ENCODE measurements at places on chromosomes 12 and 14.

DNA sequence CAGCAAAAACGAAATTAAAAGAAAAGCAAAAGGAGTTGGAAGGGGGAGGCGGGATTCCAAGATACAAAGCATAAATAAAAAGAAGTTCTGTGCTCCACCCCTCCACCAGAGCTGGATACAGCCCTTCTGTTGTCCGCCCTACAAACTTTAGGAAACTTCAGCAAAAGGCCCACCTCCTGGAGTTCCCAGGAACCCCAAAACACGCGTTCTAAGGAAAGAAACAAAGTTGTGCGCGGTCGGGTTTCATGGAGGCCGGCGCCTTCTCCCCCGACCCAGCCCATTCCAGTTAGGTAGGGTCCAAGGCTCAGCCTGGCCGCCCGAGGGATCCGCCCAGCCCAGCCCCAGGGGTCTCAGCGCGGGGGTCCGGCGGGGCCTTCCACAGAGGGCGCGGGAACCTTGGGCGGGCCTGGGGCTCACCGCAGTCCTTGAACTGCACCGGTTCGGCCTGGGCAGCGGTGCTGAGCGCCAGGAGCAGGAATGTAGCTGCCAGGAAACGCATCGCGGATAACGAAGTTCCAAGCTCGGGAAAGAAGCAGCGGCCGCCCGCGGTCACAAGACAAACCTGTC lies at the start of gene NPC2:
TSS of gene NPC2 (minus strand) at position 530 of the 567 bp plus-strand sequence. CDS start at position 499, 31 bp downstream.
- no peak for DNase-seq

DNA sequence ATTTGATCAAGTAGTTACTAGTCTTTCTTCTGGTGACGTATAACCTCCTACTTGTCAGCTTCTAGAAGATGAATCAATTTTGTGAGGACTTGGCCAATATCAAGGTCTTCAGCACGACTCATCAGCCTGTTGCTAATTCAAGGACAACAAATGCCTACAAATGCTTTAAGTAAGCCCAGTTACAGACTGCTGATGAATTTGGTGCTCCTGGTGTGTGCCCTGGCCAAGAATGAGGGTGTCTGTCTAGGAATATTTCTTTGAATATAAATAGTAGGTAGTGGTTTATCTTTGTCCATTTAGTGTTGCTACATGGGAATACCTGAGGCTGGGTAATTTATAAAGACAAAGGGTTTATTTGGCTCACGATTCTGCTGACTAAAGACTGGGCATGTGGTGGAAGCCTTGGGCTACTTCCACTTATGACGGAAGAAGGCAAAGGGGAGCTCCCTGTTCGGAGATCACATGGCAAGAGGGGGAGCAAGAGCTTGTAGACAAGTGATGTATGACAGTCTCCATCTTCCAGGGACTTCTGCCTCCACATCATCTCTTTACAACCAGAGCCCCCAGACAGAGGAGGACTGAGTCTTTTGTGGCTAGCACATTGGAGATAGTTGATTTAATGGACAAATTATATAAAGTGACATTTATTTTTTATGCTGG lies 180.2 kb downstream of the CRADD start:
- DNase-seq: no peak

- no peak for DNase-seq
Observed at GRCh38 chr14:64758691-64759554, 54.7 kb downstream of the PLEKHG3 start.

- DNase-seq: no peak
Observed at GRCh38 chr14:44370727-44371126, 136.4 kb downstream of the FSCB start.

- DNase-seq: no peak
Observed at GRCh38 chr14:99740411-99740810, 52.8 kb upstream of the EML1 start.

DNA sequence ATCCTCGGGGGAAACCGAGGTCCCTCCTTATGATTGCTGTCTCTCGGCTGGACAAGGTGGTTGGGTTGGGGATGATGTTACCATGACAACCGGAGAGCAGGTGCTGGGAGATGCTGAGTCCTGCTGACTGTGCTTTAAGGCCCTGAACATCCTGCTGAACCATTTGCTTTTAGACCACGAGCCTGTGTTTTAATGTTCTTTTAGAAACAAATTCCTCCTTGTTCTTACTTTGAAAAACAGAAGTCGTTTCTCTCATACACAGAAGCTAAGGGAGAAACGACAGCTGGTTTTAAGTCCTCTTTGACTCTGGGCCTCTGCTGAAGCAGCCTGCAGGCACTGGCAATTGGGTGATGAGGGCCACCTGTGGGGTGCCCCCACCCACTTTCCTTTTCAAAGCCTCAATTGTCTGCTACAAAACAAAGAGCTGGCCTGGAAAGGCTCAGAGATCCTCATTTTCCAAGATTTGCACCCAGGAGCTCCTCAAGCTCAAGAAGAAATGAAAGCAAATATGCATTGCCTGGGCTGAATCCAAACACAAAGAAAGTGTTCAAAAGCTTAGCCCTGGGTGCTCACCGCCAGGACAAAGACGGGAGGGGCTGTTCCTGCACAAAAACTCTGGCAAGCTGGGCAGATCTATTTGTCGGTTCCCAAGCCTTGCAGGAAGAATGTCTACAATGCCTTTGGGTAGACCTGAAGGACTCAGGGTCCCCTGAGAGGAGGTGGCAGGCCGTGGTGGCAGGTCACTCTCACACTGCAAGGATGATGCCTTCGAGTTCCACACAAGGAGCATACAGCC lies 90.0 kb upstream of the CLMN start:
- DNase-seq: peak; percentile 24

GRCh38 chr12:34601689-34602088 lies 579.4 kb downstream of the ALG10 start:
- DNase-seq: no peak

- DNase-seq: no peak
Observed at GRCh38 chr12:68352067-68352466, 19.9 kb upstream of the MDM1 start.

DNA sequence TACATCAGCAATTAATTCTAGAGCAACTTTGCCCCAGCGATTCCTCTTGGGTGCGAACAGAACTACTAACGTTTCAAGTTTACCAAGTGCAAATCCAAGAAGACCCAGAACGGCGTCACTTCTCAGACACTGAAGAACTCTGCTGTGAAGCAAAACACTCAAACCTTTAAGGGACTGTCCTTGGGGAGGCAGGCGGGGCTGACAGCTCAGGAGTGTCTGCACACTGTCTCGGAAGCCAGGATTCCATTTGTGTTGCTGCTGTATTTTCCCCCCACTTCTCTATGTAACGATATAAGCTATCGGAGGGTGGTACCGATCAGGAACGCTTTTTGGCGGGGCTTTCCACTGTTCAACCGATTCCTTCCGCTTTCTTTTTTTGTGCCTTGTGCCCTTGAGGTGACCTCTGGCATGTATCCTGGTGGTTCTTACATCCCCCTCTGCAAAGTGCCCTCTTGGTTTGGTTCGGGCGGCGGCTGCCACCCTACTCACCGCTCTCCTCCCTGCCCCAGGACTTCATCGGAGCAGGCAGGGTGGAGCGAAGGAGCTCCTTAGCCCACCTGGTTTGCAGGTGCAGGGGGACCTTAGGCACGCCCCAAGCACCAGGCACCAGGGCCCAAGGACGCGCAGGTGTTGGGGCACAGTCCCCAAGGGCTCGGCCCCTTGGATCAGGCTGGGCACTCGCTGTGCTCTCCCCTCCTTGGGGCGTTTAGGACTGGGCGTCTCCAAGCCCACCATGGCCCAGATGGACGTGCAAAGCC lies 19.2 kb upstream of the MLXIP start:
- no peak for DNase-seq

DNA sequence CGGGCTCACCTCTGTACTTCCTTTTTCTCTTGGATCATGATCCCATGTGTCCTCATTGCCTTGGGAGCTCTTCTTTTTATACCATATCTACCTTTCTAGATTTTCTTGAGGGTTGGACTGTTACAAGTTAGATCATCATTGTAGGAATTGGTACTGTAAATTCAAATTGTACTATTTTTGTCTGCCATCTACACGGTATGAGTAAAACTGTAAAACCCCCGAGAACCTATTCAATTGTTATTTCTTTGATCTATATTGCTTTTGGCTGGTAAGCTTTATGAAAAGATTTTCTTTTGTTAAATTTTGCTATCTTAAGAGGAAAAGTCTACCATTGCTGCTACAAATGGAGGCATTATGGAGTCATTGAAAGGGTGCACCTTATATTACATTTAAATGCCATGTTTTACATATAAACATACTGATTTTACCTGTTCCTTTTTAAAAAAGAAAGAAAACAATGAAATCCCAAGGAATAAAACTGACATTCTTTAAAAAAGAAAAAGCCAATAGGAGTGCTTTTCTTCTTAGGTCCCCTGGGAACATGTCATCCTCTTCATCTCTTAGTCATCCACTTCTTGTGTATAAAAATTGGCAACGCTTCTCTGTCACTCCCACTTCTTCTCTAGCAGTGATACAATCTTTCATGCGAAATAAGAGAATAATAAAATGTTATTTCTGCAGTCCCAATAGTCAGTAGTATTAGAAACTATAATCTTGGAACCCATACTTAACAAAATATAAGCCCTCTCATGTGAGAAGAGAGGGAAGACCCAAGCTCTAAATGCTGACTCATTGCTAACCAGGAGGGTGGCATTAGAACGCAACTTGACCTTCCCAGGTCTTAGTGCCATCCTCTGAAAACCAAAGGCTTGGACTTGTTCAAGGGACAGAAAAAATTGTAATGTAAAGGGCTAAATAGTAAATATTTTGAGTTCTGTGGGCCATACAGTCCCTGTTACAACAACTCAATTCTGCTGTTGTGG lies 20.4 kb downstream of the RGS6 start:
- DNase-seq: no peak

DNA sequence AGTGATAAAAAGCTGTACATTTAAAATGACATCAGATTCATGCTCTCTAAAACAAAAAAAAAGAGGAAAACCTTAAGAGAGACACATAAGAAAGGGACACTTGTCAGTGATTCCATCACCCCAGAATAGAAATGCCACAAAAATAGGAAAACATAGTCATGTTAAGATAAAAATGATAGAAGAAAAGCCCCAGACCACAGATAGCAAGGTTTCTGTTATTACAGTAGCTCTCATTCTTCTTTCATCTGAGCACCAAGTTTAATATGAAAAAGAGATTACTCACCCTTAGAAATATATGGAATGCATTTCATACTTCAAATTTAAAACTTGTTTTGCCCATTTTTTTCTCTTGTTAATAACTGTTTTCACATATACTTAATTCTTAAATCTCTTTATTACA lies 217.2 kb downstream of the EGLN3 start:
- DNase-seq: no peak

- no peak for DNase-seq
Observed at GRCh38 chr12:66499000-66499399, 179.9 kb downstream of the GRIP1 start.

- no peak for DNase-seq
Observed at GRCh38 chr12:128055567-128055966, 211.4 kb upstream of the TMEM132C start.

GRCh38 chr12:62618930-62619329 lies 152.3 kb downstream of the MON2 start:
- DNase-seq: no peak

DNA sequence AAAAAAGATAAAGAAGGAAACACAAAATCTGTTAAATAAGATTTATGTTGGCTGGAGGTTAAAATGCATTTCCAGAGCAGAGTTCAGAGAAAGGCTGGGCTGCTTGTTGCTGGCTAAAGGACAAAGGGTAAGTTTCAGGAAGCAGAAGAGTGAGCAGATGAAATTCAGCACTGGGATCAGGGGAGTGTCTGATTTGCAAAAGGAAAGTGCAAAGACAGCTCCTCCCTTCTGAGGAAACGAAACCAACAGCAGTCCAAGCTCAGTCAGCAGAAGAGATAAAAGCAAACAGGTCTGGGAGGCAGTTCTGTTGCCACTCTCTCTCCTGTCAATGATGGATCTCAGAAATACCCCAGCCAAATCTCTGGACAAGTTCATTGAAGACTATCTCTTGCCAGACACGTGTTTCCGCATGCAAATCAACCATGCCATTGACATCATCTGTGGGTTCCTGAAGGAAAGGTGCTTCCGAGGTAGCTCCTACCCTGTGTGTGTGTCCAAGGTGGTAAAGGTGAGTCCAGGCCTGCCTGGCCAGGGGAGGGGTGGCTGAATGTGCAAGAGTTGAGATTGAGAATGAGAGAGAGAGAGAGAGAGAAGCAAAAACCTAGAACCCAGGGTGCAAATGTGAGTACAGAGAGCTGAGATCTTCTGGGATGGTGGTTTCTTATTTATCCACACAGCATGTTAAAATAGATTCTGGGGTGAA lies at the start of gene OAS1:
TSS of gene OAS1 (plus strand) at position 251 of the 703 bp plus-strand sequence. CDS start at position 329, 78 bp downstream.
- peak; percentile 40 for DNase-seq

- DNase-seq: no peak
Observed at GRCh38 chr12:43069768-43070221, 480.2 kb upstream of the PRICKLE1 start.

- no peak for DNase-seq
Observed at GRCh38 chr14:77187649-77188012, 6.0 kb downstream of the TMEM63C start.

DNA sequence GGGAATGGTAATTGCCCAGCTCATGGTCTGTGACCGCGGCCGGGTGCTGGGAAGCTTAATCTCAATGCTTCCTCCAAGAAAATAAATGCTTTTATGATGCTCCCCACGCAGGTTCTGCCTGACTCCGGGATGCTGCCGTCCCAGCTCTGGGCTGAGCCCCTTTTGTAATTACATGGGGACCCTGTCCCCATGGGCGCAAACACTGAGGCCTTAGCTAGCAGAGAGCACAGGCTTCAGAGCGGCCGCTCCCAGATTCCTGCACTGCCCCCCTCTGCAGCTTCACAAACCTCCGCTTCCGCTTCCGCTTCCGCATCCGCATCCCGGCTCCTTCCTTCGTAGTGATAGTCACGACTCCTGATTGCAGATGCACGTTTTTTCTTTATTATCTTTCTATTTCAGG lies 129.5 kb downstream of the KIF26A start:
- no peak for DNase-seq

DNA sequence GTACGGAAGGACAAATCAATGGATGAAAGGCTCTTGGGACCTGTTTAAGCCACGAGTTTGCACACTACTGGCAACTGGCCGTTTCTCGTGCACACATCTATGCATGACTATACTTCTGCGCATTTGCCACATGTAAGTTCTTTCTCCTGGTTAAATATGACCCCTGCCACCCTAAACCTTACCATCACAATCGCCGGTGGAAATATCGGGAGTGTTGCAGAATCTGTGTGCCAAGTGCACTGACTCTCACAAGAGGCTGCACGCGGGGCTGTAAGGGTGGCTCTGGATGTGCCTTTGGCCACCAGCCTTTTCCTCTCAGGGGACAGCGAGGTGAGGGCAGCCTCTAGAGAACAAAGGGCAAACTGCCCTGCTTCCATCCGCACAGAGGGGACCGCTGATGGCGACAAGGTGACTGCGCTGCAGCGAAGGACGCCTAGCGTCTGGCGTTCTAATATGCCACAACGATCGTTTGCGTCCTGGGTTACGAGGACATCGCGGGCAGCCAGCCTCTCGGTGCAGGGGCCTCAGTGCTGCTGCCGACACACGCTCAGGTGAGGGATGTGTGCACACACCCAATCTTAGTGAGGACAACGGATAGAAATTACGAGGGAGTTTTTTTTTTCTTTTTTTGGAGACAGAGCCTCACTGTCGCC lies 232.2 kb downstream of the PCNX1 start:
- DNase-seq: no peak

- no peak for DNase-seq
Observed at GRCh38 chr12:102120886-102121285, 903 bp downstream of the PARPBP start.
